Stimulated activated memory B cell treated with anti-CD40 and anti-IgM and Interleukin-4, amounts not matched to agents 10 μg/mL and 1 μg/mL and 100 μg/mL, for 72 hours (primary cell): ENCODE measurements at places on chromosomes 6 and 20.

GRCh38 chr6:105189026-105189820 lies 9.4 kb upstream of the POPDC3 start:
- no peak for ATAC-seq

GRCh38 chr6:32086661-32087573 lies 22.2 kb downstream of the TNXB start:
- peak; percentile 86 for ATAC-seq

DNA sequence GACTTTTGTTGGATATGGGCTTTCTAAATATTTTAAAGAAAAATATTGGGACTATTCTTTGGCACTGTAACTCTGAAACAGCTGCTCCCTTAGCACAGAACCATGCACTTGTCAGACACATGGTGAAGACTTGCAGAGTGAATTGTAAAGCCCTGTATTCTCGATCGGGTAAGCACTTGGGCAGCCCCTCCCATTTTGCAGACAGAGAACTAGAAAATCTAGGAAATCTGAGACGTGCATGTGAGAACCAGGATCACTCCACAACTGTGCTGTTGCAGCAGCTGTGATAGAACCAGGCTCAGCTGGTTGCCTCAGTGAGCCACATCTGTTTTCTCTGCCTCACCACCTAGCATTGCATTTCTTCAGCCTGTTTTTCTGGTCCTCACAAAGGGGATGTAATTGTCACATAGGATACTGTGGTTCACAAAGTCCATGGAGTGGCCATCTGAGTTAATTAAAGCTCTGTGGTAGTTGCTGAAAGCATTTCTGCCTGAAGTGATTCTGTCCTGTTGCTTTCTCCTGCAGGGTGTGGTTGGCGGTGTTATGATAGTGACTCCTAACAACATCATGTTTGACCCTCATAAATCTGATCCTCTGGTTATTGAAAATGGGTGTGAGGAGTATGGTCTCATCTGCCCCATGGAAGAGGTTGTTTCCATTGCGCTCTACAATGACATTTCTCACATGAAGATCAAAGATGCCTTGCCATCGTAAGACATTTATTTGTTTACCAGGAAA lies 71.8 kb upstream of the HINT3 start:
- ATAC-seq = no peak

- ATAC-seq = peak; percentile 74
Measured at GRCh38 chr6:56851541-56852259, 103.2 kb upstream of the BEND6 start.

DNA sequence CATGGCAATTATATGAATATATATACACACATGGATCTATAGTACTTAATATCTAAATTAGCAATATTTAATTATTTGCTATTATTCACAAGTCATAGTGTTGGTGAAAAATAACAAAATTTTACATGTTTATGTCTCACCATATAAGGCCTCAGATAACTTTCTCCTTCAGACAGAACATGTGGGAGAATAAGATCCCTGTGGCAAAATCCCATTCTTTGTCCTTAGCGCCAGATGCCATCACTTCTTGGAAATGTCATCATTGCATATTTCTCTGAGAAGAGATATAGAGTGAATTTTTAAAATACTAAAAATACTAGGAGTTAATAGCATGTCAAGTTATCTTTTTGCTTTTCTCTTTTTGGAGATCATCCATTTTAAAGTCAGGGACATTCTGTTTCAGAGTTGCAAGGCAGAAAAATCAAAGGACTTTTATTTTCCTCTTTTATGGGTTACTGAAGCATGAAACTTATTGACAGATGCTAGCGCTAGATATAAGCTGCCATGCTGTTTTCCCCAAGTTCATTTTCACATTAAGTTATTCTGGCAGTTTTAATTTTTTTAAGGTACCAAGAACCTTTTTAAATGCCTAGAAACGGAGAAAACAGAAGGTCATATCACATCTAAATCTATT lies 30.4 kb upstream of the STXBP5 start:
- ATAC-seq = no peak

DNA sequence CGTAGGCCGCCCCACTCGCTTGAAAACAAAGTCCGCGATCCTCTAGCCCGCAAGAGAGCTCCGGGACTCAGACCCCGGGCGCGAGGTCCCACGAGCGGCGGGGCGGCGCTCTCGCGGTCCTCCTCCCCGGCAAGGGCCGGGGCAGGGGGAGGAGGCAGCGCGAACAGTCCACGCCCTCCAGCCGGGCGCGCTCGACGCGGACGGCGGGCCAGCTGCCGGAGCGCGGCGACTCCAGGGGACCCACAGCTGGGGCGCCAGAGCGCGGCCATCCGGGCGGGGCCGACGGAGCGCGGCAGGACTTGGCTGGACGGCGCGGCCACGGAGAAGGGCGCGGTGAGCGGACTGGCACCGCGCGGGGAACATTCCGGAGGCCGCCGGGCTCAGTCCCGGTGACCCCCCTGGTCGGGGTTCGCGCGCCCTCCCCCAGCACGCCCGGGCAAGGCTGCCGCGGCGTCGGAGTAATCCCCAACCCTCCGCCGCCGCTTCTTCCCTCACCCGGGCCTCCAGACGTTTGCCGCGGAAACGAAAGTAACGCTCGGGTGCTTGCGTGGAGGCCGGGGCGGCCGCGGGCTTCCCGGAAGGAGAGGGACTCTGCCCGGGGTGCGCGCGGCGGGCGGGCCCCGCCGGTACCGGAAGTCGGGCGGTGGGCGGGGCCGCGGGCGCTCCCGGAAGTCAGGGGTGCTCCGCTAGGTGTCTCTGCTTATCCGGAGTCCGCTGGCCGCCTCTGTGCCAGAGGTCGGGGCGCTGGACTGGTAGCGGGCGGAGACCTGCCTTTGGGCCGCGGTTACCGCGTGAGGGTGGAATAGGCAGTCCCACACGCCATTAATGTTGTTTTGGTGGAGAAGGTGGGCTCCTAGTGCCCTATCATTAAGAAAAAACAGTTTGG lies at the start of gene RIPK1:
Gene RIPK1, plus strand, starts transcription at position 166 of the 886 bp plus-strand sequence. CDS start 8,330 bp downstream, outside the sequence.
- ATAC-seq = peak; percentile 92

GRCh38 chr20:45101333-45101850 lies 465 bp upstream of the KCNS1 start:
- no peak for ATAC-seq

DNA sequence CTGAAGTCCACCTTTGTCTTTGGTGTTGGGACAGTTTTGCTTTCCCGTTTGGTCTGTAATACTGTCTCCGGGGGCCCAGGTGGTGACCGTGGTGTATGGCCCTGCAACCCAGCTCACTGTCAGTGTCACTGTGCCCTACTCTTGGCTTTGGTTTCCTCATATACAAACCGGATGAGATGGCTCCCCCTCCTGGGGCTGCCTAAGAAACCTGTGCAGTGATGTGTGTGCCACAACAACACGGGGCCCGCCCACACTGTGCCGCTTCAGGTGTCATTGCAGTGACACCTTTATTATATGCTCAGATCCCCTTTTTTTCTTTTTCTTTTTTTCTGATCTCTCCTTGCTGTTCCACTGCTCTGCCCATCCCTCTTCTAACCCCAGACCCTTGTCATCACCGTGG lies 73.9 kb downstream of the RAMACL start:
- peak; percentile 99 for ATAC-seq

GRCh38 chr6:38404355-38404754 lies 235.4 kb downstream of the BTBD9 start:
- no peak for ATAC-seq
